ENCODE measurements at places on chromosomes 5 and 9. TPM values are rescaled to one million over a fixed set of nuclear protein-coding genes. Genes with fewer than 3 reads are reported as not detected.

Gene BTNL3
- total RNA-seq: 0.50 TPM

GRCh38 chr5:140305471-140305870 is 2.6 kb upstream of the PFDN1 start:
- no peak for DNase-seq

GRCh38 chr5:56233230-56233629 is at the start of gene ANKRD55:
Gene ANKRD55 (minus strand): TSS chr5:56233330. CDS start chr5:56232913, 417 bp downstream.
- no peak for DNase-seq

- no peak for DNase-seq
These were observed 28.1 kb downstream of the GFRA3 start for GRCh38 chr5:138246334-138246733.

DNA sequence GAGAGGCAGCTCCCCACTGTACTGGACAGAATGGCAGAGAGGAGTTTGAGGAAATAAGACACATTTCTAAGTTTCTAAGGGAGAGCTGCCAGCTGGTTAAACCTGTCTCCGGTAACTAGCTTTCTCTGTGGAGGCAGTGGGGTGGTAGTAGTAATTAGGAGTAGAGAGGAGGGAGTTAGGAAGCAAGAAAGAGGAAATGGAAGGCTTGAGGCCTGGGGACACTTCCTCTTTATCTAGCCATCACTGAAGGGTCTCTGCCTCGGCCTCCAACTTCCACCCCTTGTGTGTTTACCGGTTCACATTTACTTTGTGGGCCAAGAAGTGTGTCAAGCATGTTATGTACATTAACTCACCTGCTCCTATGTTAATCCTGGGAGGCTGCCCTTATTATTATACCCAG is 462.2 kb upstream of the DMAC1 start:
- no peak for DNase-seq

DNA sequence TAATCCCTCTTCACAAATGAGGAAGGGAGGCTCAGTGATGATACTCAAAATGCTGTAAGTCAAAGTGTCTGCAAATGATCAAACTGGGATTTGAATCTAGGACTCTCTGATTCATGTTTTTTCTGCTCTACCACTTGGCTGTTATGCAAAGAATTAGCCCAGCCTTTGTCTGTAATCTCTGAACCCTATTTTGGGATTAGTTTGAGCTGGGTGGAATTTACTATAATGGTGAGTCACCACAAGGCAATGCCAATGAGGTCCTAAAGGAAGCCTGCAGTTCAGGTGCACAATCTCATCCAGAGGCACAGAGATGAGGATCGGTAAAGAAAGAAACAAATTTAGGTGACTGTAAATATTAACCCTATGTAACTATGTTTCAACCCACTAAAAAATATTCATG is 29.2 kb downstream of the RFK start:
- no peak for DNase-seq

DNA sequence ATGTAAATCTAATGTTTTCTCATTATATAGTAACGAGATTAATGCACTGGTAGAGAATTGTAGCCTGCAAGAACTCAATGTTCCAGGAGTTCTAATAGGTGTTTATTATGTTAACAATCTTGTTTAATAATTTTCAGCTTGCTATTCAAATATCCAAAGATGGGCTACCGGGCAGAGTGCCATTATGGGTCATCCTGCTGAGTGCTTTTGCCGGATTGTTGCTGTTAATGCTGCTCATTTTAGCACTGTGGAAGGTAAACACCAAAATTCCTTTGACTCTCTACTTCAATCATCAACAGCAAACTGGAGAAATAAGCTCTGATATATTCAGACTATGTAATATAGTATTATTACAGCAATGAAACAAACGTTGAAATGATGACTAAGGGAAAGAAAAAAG is 41.9 kb upstream of the ITGA2 start:
- DNase-seq: no peak

- no peak for DNase-seq
These were observed 1.4 kb downstream of the PROP1 start for GRCh38 chr5:177994561-177995190.

- DNase-seq: no peak
These were observed 190.1 kb upstream of the ZNF608 start for GRCh38 chr5:124936626-124936933.

DNA sequence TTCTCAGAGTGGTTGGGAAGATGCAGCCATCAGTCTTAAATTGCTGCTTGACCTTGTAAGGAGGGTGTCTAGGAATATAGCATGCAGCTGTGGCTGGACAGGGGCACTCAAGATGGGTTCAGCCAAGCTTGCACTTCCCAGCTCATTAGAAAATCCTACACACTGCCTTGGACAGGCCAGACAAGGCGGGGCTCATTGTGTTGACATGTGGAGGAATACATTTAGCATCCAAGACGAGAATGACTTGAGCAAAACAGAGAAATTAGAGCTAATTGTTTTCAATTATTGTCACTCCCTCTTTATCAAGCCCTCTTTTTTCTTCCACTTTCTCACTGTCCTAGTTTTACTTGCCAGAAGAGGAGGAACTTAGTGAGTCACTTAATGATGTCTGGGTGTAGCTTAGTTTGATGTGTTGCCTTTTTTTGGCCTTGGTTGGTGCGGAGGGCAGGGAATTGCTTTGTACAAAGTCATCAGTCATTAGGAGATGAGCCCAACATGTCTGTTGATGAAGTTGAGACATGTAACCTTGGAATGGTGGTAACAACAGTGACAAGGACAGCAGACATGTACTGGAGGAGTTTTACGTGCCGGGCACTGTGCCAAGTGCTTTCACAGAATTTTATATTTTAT is 1219.3 kb upstream of the WWC1 start:
- no peak for DNase-seq

Data from omental fat pad (tissue), 4 donors.